Amniotic epithelial cell (primary cell): ENCODE measurements at places on chromosomes 5 and 9.

GRCh38 chr5:83639911-83640310 lies 80.7 kb downstream of the HAPLN1 start:
- DNase-seq, result no peak

- DNase-seq, result no peak
Measured at GRCh38 chr9:120741191-120741590, 26.9 kb upstream of the MEGF9 start.

DNA sequence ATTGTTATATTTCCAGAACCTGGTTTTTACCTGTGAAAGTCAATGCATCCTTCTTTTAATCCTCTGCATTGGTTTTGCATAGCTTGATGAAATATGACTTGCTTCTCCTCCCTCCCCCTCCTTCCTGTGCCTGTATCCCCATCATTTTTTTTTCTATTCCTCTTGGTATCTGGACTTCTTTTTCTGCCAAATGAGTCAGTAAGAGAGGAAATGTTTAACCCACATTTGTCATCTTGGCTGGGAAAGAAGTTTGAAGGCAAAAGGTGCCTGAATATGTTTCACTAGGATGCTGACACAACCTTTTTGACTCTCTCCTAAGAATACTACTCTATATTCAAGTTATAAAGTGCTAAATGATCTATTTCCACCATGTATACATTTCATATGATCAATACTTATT lies 35.5 kb upstream of the CDKN2B start:
- peak; percentile 93 for DNase-seq

DNA sequence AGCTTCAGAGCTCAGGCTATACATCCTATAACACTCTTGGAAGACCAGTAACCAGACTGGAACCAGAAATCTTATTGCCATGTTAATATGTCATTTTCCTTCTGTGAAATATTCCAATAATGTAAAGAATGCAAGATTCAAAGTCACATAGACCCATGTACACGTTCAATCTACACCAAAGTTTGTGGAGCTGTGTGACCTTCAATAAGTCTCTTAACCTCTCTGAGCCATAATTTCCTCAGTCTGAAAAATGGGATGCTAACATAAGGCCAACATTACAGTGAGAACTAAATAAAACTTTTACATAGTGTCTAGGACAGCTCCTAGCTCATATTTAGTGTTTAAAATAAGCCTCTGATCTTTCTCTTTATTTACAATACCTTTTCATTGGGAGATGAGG lies 70.4 kb downstream of the ARRDC3 start:
- DNase-seq, result no peak

DNA sequence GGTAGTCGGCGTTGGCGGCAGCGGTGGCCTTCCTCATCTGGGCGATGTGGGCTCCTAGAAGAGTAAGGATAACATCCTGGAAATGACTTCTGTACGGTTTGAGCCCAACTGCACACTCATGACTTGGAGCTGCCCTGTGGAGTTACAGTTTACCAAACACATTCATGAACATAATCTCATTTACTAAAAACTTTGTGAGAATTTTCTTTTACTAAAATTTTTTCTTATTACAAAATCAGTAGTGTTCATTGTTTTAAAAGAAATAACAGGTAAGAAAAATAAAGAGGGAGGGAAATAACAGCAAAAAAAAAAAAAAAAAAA lies 5.3 kb downstream of the FOXE1 start:
- DNase-seq, result no peak

- peak; percentile 17 for DNase-seq
Measured at GRCh38 chr9:6829027-6829426, 71.3 kb downstream of the KDM4C start.

DNA sequence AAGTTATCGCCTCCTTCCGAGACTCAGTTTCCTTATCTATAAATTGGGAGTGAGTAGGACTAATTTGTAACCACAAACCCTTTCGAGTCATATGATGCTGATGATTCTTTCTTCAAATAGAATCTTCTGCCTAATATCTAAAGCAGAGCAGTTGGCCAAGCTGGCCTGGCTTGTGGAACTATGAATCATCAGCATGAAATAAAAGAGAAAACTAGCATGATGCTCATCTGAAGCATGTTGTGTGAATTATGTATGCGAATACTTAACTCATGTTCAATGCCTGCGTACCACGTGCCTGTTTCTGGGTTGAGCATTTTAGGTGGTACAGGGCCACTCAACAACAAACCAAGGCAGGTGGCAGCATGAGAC lies 15.0 kb upstream of the ORM1 start:
- DNase-seq, result peak; percentile 55

DNA sequence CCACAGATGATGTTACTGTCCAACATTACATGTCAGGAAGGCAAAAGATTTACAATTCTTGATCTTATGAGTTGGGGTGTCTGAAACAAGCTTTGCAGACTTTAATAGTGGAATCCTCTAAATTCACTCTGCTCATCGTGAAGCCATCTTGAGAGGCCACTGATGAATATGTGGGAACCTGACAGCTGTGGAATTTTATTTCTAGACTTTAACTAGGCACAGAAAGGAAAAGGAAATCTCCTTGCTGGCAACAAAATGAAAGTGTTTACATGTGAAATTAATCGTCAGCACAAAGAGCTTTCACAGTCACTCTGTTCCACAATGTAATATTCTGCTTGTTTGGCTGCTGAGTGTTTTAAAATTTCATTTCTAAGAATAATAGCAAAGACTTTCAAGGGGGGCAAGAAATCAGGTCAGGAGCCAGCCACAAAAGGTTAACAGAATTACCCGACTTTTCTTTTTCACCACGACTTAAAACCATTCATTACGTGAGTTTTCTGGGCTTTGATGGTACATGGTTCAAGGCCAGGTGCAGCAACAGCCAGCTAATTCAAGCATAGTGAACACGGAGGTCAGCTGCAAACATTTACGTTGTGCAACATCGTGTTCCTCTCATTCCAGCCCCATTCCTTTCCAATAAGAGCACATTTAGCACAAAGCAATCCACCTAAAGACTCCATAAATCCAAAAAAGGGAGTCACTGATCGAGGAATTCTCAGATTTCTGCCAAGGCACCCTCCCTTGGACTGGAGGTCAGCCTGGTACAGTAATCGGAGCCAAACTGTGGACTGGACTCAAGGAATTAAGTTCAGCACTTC lies 14.6 kb downstream of the NREP start:
- peak; percentile 99 for DNase-seq

DNA sequence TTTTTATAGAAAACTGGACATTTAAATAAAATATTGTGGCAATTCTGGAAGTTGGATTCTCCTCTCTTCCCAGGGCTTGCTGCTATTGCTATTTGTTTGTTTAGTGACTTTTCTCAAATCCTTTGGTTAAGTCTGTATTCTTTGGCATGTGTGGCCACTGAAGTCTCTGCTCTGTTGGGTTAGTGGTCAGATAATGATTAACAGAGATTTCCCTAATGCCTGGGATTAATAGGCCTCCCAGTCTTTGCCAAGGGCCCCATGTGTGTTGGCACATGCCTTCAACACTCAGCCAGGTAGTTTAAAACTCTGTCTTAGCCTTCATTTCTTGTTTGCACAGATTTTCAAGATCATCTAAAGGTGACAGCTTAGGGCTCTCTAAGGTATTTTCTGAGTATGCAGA lies 92.8 kb upstream of the EPB41L4A start:
- no peak for DNase-seq

GRCh38 chr5:120052916-120053828 lies 410.9 kb upstream of the PRR16 start:
- DNase-seq, result no peak

DNA sequence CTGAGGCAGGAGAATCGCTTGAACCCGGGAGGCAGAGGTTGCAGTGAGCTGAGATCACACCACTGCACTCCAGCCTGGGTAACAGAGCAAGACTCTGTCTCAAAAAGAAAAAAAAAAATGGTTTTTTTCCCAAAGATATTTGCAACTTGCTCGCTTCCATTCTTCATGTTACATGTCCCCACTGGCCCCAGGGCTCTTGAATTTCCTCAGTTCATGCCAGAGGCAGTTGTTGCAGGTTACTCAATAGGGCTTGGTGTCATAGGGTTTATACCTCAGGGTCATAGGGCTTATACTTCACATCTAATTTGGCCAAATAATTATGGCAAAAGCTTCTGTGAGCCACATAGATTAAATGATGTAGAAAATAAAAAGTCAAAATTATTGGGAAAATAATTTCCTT lies 44.1 kb upstream of the KCNV2 start:
- no peak for DNase-seq

- no peak for DNase-seq
Measured at GRCh38 chr9:117354244-117354847, 60.5 kb downstream of the ASTN2 start.

- no peak for DNase-seq
Measured at GRCh38 chr9:8560560-8561525, 761.3 kb upstream of the DMAC1 start.
